Activated naive CD4-positive, alpha-beta T cell treated with anti-CD3 and anti-CD28 coated beads, Interleukin-2, amount 10 ng/mL, durations not matched to agents 7 days and 5 days (primary cell): ENCODE measurements at places on chromosomes 3 and 15.

DNA sequence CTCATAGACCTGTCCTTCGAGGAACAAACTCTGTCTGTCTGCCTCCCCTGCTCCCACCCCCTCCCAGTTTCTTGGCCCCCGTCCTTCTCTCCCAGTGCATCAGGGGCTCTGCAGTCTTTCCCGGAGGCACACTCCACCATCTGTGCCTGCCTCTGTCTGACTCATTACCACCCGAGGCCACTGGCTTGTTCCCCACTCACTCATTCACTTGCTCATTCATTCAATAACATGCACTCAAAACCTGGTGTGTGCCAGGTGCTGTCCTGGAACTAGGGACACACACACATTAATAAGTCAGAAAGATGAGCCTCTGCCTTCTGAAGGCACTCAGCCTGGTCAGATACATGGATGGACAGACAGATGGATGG, 12.4 kb downstream of the AMIGO3 start:
- no peaks in the 10 kb centered on the region for H3K27me3 ChIP-seq
- no peak overlapping the region for H3K27ac ChIP-seq
- peaks cover 12% of the 10 kb centered on the region for H3K36me3 ChIP-seq
- no peak overlapping the region for H3K4me3 ChIP-seq

DNA sequence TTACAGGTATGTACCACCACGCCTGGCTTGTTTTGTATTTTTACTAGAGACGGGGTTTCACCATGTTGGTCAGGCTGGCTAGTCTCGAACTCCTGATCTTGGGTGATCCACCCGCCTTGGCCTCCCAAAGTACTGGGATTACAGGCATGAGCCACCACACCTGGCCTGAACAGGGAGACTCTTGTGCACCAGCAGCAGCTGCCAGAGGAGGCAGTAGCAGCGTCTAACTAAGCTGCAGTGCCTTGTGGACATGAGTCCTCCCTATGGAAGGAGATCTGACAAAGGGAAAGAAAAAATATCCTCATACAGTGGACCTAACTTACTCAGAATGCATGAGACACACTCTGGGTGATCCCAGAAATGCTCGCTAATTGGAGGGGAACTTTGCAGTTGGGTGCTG, 36.8 kb upstream of the NEO1 start:
- peaks cover 17% of the 10 kb centered on the region for H3K27me3 ChIP-seq
- H3K4me3 ChIP-seq: no peak overlapping the region
- no peaks in the 10 kb centered on the region for H3K36me3 ChIP-seq
- no peak overlapping the region for H3K27ac ChIP-seq
- H3K4me1 ChIP-seq: no peaks in the 10 kb centered on the region
- no peak for DNase-seq

GRCh38 chr3:182671942-182672341, 121.4 kb upstream of the ATP11B start:
- peaks cover 19% of the 10 kb centered on the region for H3K27me3 ChIP-seq
- H3K4me3 ChIP-seq: no peak overlapping the region
- DNase-seq: no peak
- no peaks in the 10 kb centered on the region for H3K4me1 ChIP-seq
- H3K27ac ChIP-seq: no peak overlapping the region
- H3K36me3 ChIP-seq: no peaks in the 10 kb centered on the region

GRCh38 chr3:149541091-149541491, 66.6 kb downstream of the TM4SF4 start:
- peaks cover 10% of the 10 kb centered on the region for H3K27me3 ChIP-seq
- H3K4me1 ChIP-seq: no peaks in the 10 kb centered on the region
- no peak for DNase-seq
- H3K36me3 ChIP-seq: no peaks in the 10 kb centered on the region
- no peak overlapping the region for H3K4me3 ChIP-seq

DNA sequence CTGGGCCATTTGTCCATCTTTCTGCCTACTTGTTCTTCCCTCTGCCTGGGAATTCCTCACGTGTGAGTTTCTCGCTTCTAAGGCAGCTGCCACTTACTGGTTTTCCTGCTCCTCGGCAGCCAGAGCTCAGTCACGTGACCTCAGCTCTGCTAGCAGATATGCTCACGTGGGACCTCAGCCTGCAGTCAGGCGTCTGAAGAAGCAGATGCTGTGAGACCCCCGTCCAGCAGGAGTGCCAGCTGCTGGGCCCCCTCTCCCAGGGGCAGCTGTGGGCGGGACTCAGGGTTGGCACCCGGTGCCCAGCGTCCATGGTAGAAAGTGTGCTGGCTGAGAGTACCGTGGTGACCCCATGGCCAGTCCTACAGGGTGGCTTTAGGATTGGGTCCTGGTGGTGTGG, 161.3 kb upstream of the TLE3 start:
- H3K27me3 ChIP-seq: peaks cover 46% of the 10 kb centered on the region
- peak; percentile 64 for DNase-seq
- no peak overlapping the region for H3K4me3 ChIP-seq

DNA sequence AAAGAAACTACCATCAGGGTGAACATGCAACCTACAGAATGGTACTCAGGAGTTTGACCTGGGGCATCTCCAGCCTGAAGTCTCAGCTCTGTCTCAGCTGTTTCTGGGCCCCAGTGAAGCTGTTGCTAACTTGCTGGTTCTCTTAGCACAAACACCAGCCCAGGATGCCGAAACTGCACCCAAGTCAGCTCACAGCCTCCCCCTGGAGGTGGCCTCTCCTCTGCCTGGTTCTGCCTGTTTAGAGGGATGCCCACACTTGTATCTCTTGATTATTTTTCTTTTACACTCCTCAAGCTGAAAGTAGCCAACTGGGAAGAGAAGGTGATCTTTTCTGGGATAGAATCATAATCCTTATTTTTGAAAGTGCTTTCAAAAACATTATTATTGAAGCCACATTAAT, 289.0 kb upstream of the RASGRP1 start:
- H3K4me1 ChIP-seq: no peaks in the 10 kb centered on the region
- H3K4me3 ChIP-seq: no peak overlapping the region
- no peak overlapping the region for H3K27ac ChIP-seq
- DNase-seq: peak; percentile 44
- no peaks in the 10 kb centered on the region for H3K36me3 ChIP-seq

GRCh38 chr15:47717036-47717612, at the start of gene SEMA6D:
Gene SEMA6D, plus strand, starts transcription at chr15:47717505. Its CDS starts 42,294 bp downstream, at chr15:47759799.
- H3K36me3 ChIP-seq: peaks cover 1% of the 10 kb centered on the region
- H3K27ac ChIP-seq: no peak within 1 kb of the TSS
- no peaks in the 10 kb centered on the region for H3K4me1 ChIP-seq
- peaks cover 52% of the 10 kb centered on the region for H3K27me3 ChIP-seq
- no peak within 1 kb of the TSS for H3K4me3 ChIP-seq
- no peak for DNase-seq

DNA sequence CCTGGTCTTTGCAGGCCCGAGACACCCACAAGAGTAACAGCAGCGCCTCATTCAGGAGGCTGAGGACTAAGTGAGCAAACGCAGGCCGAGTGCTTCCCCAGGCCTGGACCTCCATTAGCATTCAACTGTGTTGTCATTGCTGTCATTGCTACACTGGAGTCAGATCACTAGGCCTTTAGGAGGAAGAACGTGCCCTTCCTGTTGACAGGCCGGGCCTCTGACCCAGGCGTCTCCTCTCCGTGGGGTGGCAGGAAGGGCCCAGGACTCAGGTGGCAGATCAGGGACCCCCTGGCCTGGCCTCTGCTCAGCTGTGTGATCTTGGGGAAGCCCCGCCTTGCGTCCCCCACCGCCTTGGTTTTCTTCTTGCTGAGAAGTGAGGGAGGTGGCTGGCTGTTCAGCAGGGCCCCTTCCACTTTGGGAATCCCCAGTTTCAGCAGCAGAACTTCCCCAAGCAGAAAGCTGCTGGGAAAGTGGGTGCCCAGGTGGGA, 19.1 kb downstream of the ZDHHC19 start:
- H3K36me3 ChIP-seq: no peaks in the 10 kb centered on the region
- H3K27me3 ChIP-seq: no peaks in the 10 kb centered on the region
- DNase-seq: peak; percentile 57

DNA sequence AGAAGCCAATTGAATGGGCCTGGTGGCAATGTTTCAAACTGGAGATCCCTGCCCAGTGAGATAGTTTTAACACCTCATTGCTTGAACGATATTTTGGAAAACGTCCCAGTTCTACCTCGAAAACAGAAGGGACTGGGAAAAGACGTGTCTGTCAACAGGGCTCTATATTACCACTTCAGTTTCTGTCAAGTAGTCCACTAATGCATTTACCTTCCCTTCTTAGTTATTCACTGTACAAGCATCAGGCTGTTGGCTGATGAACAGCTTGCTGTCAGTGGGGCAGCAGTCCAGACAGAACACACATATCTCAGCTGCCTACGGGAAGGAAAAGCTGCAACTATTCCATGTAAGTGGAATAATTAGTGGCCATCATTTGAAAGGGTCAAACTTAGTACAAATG, 794.7 kb upstream of the GBE1 start:
- H3K27me3 ChIP-seq: no peaks in the 10 kb centered on the region
- no peaks in the 10 kb centered on the region for H3K4me1 ChIP-seq
- DNase-seq: no peak
- no peak overlapping the region for H3K4me3 ChIP-seq
- H3K36me3 ChIP-seq: no peaks in the 10 kb centered on the region

DNA sequence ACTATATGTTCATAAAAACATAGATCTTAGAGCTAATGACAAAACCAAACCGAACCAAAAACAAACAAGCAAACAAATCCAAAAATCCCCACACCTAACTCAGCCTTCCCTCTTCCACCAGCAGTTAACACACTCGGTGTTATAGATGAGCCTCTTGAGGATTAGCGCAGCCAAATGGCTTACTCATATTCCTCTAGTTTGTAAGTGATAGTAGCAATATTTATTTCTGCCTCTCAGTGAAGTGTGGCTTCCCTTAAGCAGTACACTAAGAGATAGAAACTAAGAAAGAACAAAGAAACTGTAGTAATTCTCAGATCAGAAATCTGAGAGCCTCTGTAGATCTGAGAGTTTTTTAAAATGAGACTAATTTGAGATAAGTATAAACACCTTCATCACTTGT, 2.4 kb upstream of the NCEH1 start:
- no peak overlapping the region for H3K27ac ChIP-seq
- H3K36me3 ChIP-seq: no peaks in the 10 kb centered on the region
- peaks cover 26% of the 10 kb centered on the region for H3K27me3 ChIP-seq
- H3K4me3 ChIP-seq: no peak overlapping the region

DNA sequence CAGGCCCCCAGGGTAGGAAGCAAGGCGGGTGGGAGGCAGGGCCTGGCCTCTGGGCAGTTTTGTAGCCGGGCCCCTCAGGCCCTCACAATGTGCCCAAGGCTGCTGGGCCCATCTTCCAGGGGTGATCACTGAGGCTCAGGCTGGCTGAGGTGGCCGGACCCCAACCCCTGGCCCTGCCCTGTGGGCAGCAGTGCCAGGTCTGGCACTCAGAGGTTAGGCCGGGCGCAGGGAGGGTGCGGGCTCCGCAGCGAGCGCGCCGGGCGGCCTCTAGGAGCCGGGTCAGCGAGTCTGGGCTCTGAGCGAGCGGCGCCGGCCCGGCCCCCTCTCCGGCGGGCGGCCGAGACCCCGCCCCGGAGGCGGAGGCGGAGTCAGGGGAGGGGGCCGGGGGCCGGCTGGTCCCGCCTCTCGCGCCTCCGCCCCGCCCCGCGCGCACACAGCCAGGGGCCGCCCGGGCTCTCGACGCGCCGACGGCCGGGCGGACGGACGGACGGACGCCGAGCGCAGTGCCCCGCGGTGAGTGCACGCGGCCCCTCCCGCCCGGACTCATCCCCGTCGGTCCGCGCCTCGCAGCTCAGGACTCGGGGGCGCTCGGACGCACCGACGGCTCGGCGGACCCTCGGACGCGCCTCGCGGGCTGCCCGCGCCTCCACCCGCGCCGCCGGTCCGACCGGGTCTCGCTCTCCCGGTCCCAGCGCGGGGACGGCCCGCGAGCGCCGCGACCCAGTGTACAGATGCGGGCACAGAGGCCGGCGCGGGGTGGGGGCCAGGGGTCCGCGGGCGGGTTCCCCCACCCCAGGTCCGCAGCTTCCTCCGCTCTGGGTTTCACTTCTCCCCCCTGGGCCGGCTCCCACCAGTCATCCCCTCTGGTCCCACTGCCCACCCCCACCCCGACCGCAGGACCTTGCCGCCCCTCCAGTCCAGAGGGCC, at the start of gene FBLN2:
TSS of gene FBLN2 (plus strand) at position 430 of the 927 bp plus-strand sequence. CDS start 21,231 bp downstream, outside the sequence.
- peaks cover 93% of the 10 kb centered on the region for H3K27me3 ChIP-seq
- H3K4me1 ChIP-seq: peaks cover 30% of the 10 kb centered on the region
- H3K27ac ChIP-seq: no peak within 1 kb of the TSS
- H3K4me3 ChIP-seq: peak within 1 kb of the TSS; percentile 27
- no peak for DNase-seq

- H3K27me3 ChIP-seq: peaks cover 12% of the 10 kb centered on the region
- DNase-seq: no peak
- H3K4me1 ChIP-seq: no peaks in the 10 kb centered on the region
- no peak overlapping the region for H3K4me3 ChIP-seq
Observed at GRCh38 chr3:64220161-64220914, 4.9 kb downstream of the PRICKLE2 start.

- H3K4me1 ChIP-seq: no peaks in the 10 kb centered on the region
- H3K27ac ChIP-seq: no peak overlapping the region
- H3K36me3 ChIP-seq: no peaks in the 10 kb centered on the region
- H3K27me3 ChIP-seq: peaks cover 7% of the 10 kb centered on the region
Observed at GRCh38 chr3:141333836-141334626, 34.3 kb upstream of the ZBTB38 start.

- peaks cover 34% of the 10 kb centered on the region for H3K27me3 ChIP-seq
- H3K4me3 ChIP-seq: no peak overlapping the region
- H3K27ac ChIP-seq: no peak overlapping the region
- no peak for DNase-seq
Observed at GRCh38 chr15:51190424-51191068, 95.8 kb upstream of the TNFAIP8L3 start.

DNA sequence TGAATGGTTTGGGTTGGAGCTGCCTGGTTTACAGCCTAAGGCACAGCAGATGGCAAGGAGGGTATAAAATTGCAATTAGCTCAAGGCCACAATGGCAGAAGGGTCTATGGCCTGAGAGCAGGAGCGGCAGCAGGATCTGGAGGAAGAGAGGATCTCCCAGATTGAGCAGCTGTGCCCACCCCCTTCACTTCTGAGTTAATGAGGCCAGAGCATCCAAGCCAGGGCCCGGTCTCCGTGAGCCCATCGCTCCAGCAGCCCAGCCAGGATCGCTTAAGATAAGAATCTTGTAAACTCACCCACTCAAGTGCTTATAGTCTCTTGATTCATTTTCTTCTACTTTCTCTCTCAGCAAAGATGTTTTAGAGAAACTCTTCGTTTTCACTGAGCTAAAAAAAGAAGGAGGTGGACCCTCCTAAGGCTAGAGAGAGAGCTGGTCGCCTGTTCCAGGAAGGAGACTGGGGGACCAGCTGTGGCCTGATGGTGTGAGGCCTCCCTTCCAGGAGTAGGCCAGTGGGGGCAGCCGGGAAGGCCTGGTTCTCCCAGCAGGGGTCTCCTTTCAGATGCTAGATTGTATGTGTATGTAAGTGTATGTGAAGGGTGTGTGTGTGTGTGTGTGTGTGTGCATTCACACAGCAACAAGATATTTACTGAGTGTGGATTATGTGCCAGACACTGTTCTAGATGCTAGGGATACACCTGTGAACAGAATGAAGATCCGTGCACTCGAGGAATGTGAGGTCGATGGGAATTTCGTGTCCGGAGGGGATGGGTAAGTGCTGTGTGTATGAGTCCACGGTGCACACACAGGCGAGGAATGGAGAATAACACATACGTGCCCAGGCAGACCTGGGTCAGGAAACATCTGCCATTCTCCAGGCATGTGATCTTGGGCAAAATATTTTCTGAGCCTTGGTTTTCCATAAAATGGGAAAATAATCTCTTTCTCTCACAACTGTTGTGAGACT, 18.6 kb downstream of the MAGEF1 start:
- H3K27ac ChIP-seq: no peak overlapping the region
- no peak for DNase-seq
- H3K4me3 ChIP-seq: no peak overlapping the region
- H3K4me1 ChIP-seq: no peaks in the 10 kb centered on the region
